CD4-positive, alpha-beta T cell (primary cell): ENCODE measurements at places on chromosomes 12 and 14. TPM values are rescaled to one million over a fixed set of nuclear protein-coding genes. Genes with fewer than 3 reads are reported as not detected.

Gene LRP1-AS
- not detected for total RNA-seq

Gene HIF1A
- 369 TPM for total RNA-seq

Gene MED13L
- 208 TPM for total RNA-seq

Gene GZMH
- 0.56 TPM for total RNA-seq

GRCh38 chr14:105117710-105118385 is 50.7 kb downstream of the JAG2 start:
- no peaks in the 10 kb centered on the region for H3K27me3 ChIP-seq
- no peak for DNase-seq
- no peak overlapping the region for H3K27ac ChIP-seq
- no peaks in the 10 kb centered on the region for H3K4me1 ChIP-seq
- no peaks in the 10 kb centered on the region for H3K36me3 ChIP-seq

DNA sequence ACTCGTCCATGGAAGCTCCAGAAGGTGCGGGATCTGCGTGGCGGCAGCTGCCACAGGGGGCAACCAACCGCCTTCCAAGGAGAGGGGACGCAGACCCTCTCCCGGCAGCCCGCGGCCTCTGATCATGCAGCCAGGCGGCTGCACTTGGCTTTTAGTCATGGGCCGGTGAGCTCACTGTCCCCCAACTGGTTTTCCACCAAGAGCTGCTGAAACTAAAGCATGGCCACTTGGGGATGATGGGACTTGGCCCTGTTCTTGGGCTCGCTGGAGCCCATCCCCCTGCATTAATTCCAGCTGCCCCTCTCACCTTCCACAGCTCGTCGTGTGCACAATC is 39.1 kb downstream of the CCDC85C start:
- DNase-seq = no peak
- H3K4me1 ChIP-seq = peaks cover 4% of the 10 kb centered on the region
- no peak overlapping the region for H3K27ac ChIP-seq
- H3K4me3 ChIP-seq = no peak overlapping the region
- no peaks in the 10 kb centered on the region for H3K27me3 ChIP-seq

DNA sequence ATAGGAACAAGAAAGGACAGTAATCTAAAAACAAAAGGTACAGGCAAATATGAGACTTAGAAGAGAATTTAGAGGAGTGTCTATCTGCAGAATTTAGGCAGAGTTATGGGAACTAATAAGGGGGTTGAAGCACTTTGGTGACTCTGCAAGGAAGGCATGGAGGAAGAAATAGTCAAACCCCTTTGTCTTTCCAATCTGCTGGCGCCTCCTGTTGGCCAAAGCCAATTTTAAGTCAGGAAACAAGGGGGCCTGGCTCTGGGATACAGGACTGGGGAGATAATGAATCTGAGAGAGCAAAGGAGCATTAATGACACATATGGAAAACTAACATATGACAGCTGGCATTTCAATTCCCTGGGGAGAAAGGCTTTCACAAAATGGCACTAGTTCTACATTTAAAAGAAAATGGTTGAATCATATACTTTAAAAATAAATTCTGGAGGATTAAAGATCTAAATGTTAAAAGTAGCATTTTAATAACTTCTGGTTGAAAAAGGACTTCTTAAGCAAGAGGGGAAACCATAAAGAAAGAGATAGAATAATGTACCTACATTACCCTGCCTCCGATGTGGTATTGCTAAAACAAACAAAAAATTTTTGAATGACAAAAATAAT is 48.5 kb upstream of the CSRP2 start:
- no peak overlapping the region for H3K27ac ChIP-seq
- peak; percentile 5 for DNase-seq
- H3K36me3 ChIP-seq = no peaks in the 10 kb centered on the region
